ENCODE measurements at places on chromosomes 7 and 10.

- DNase-seq, result peak; percentile 61
Measured at GRCh38 chr7:134954197-134955082, 31.9 kb upstream of the AGBL3 start.

DNA sequence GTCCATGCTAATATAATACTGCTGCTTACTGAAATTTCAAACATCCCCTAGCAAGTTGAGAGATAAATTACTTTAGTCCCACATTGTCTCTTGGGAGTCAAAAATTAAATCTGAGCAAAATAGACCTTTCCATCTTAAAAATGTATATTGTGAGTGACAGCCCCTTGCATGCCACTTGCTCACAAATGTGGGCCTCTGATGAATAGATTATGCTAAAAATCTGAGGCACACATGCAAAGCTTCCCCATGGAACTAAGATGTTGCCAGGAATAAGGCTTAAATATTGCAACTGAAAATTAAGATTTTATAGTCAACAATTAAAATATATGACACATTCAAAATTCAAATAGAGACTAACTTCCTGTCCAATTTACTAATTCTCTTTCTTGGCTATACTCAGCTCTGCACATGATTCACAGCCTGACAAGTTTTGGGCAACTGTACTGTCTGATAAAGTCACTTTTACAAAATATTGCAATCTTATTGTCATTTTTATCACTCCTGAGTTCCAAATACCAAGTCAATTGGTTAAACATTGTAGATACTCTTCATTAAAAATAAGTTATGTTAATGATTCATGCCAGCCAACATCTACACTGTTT is 301.2 kb downstream of the CACNA2D1 start:
- no peak for DNase-seq

GRCh38 chr7:142338633-142339501 is 81.0 kb upstream of the PRSS58 start:
- peak; percentile 5 for DNase-seq

GRCh38 chr7:65832281-65832680 is 40.6 kb upstream of the VKORC1L1 start:
- DNase-seq, result no peak

DNA sequence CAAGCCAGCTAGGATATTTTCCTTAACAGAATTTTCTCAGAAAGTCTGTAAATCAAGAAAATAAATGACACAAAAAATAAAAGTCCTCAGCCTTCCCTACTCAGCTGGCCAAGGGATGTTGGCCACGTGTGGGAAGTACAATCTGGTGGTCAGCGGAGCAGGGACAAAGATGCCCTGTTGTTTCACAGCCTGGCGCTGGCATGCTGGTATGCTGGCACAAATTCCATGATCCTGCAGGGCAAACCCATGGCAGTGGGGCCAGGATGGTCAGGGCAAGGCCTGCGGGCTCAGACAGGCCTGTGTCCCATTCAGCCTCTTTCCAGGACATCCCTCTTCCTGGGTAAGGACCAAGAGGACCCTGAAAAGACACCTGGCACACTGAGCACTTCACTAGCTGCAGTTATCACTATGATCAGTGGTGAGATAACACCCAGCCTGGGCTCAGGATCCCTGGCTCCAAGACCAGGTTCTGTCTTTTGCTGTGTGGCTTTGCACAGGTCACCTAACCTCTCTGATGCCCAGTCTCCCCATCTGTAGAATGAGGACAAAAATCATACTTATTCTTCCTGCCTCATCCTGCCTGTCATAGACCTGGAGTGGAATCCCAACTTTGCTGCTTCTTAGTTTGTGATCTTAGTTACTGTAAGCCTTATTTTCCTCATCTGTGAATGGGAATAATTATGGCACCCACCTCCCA is 10.8 kb upstream of the HSPA12A start:
- no peak for DNase-seq

GRCh38 chr7:130475776-130476175 is 16.1 kb upstream of the MEST start:
- DNase-seq, result no peak

DNA sequence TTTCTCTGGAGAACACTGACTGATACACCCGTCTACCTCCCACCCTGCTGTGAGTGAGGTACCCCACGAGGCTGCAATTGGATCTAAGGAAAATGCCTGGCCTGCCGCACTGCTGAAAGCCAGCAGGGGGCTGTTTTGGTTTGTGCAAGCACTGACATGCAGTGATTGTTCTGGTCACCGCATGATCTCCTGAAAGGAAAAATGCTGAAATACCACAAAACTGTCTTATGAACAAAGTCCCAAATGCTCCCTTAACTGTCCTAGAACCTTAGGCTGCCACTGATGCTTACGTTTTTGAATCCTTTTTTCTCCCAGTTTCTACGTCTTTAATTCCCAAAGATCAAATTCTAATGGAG is 132.7 kb downstream of the JCAD start:
- no peak for DNase-seq

DNA sequence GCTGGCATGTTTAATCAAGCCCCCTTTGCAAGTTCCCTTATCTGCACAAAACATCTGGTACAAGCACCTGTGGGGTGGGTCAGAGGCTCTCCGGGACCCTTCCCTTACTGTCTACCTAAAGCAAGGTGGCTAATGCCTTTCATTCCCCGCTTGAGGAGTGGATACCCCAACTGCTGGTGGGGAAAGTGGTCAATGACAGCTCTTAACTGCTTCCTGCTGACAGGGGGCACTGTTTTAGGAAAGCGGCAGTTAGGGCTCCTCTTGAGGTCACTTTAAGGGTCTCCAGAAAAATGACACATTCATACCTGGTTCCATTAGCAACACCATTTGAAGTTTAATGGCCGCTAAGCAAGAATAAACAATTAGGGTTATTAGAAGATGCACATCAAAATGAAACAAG is 761.8 kb upstream of the PHF14 start:
- no peak for DNase-seq

GRCh38 chr7:120363414-120363813 is 90.4 kb downstream of the KCND2 start:
- no peak for DNase-seq

DNA sequence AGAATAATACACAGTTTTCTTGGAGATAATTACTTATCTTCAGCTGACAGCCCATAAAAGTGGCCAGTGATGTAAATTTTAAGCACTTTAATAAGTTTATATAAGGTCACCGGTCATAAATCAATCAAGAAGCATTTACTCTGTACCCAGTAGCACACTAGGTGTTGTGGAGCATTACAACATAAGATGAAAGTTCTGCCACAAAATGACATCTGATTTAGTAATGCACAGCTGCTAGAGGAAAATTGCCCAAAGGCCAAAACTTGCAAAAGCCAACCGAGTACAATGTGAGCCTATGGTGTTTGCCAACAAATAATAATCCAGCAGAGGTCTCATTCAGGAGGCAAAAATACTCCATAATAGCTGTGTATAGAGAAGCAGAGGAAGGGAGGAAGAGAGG is 63.6 kb downstream of the GPR37 start:
- DNase-seq, result no peak

GRCh38 chr7:47371317-47371716 is 210.6 kb downstream of the TNS3 start:
- DNase-seq, result no peak

GRCh38 chr10:63219749-63220148 is 86.6 kb downstream of the NRBF2 start:
- DNase-seq, result no peak

- no peak for DNase-seq
Measured at GRCh38 chr7:122595885-122596284, 103.0 kb downstream of the RNF133 start.

DNA sequence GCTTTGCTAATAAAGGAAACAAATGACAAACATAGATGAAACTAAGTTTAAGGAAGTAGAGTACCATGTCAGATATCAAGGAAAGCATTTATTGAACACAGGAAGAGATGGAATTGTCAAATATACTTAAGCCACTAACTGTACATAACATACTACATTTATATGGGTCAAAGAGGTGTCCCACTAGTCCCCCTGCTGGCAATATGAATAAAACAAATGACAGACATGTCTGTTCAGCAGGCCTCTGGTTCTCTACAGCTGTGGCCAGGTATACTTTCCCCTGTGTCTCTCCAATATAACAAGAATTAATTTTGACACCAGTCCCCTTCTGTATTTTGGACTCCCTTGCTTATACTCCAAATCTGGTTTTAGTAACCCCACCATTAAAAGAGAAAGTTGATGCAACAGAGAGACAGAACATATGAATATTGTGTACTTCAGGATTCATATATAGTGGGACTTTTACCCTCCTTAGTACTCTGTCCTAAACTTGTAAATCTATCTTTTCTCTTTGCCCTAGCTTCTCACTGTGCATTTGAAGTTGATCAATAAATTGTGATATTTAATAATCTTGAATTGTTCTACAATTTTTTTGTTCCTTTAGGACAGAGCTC is 42.9 kb downstream of the CD36 start:
- DNase-seq, result peak; percentile 35

- no peak for DNase-seq
Measured at GRCh38 chr7:86818903-86819302, 175.2 kb downstream of the GRM3 start.

GRCh38 chr10:130336617-130337304 is 200.6 kb downstream of the GLRX3 start:
- DNase-seq, result no peak

DNA sequence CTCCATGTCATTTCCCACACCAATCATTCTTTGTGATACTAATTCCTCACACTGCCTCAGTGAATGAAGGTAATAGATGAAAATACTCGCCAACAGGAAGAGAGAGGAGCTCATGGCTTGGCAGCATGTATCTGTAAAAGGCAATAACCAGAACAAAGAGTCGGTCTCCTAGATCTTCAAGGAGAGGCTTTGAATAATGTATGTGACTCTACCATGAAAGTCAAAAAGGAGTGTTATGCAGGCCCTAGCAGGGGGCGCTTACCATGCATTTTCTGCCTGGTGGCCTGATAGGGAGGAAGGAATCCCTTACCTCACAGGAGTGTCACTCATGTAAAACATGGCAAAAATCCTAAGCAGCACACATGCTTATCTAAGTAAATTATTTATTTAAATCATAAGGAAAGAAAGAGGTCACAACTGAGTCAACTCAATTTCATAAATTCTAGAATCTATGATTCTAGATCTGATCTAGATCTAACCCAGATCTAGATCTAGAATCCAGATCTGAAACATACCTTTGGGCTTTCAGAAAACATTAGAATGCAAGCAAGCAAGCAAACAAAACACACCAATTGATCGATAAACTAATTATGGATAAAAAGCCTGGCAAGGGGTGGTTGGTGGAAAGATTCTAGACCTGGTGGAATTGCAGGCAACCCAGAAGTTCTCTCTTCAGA is 226.3 kb upstream of the KLF6 start:
- DNase-seq, result no peak

DNA sequence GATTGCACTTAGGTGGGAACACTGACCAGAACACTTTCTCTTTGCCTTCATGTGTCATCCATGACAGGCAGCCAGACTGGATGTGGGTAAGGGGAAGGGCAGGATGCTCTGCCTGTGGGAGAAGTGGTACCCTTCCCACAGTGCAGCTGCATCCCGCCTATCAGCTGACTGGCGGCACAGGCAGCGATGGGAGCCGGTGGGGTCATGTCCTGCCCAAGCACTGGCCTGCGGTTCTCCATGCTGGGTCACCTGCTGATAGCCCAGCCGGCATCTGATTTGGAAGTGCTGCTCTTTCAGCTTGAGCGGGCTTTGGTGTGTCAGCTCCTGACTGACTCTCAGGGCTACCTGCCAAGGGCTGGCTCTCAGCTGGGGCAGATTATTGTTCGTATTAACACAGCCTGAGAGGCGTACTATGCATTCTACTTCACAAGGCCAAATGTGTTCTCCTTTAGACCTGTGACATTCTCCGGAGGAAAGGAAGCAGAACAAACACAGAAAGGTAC is 105.2 kb upstream of the PDLIM1 start:
- DNase-seq, result no peak

- DNase-seq, result no peak
Measured at GRCh38 chr10:17426263-17426750, 28.1 kb downstream of the ST8SIA6 start.

DNA sequence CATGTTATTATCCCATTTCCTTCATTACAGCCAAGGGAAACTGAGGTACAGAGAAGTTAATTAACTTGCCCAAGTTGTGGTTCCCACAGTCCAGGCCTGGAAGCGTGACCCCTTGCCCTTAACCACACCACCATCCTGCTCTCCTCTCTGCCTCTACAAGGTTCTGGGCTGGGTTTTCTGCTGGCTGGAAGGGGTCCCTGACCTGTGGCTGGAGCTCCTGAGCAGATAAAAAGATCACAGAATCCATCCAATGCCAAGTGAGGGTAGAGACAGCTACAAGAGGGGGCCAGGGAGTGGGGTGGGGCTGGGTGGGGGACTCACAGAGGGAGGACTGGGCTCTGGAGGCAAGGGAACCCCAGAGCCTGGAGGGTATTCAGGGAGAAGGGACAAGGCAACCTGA is 9.7 kb downstream of the ASB10 start:
- no peak for DNase-seq

DNA sequence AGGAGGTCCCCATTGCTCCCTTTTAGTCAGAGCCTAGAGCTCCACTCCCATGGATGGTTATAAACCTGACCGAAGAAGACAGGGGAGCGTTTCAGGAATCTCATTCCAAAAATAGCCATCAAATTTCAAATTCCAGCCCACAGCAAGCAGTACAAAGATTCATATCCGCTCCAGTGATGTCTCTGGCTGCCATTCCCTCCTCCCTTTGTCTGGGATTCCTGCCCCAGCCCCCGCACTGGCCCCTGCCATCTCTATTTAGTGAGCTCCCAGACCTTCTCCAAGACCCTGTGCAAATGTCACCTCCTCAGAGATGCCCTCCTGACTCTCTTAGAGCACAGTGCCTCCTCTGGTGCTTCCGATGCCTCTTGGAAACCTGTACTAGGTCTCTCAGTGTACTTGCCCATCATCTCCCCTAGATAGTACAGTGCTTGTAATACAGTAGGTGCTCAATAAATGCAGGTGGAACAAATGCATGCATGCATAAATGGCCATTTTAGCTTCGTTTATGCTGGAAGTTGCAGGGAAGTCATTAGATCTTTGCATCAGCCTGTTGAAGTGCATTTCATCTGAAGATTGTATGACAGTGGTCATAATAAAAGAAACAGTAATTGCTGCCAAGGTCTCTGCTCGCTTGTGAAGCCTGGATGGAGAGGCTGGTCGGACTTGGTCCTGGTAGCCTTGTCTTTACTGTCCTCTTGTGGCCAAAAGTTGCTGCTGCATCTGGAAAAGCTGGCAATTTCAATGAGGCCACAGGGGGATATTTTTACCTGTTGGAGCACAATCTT is 32.0 kb upstream of the HABP2 start:
- DNase-seq, result peak; percentile 51

- peak; percentile 68 for DNase-seq
Measured at GRCh38 chr10:80709866-80710265, 172.2 kb downstream of the SH2D4B start.

GRCh38 chr7:14510268-14510667 is 392.3 kb downstream of the DGKB start:
- DNase-seq, result no peak

- no peak for DNase-seq
Measured at GRCh38 chr10:95505084-95505610, 56.0 kb downstream of the SORBS1 start.

- no peak for DNase-seq
Measured at GRCh38 chr7:119033641-119034040, 809.1 kb downstream of the ANKRD7 start.

DNA sequence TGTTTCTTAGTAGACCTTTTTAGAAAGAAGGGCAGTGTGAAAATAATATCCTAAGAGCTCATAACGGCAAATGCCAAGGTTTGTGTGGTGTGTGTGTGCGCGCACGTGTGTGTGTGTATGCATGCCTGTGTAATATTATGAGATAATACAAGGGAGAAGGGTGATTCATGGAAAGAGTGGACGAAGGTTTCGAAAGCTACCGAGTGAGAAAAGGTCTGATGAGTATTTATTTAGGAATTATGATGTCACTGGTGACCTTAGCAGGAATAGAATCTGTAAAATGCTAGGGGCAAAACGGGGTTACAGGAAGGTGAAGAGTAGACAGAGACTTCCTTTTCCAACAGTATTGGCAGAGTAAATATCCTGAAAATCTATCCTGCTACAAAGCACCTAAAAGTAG is 107.3 kb downstream of the AHR start:
- no peak for DNase-seq

Data from NCI-H1105 treated with DMSO at 0.1 percent for 48 hours (cell line).